Mucosa of descending colon (tissue), 3 donors: ENCODE measurements at places on chromosomes 11 and 22. TPM values are rescaled to one million over a fixed set of nuclear protein-coding genes. Genes with fewer than 3 reads are reported as not detected.

HPX gene
- 2.3 TPM for total RNA-seq

SERGEF gene
- total RNA-seq: 45.0 TPM

ADORA2A gene
- 2.1 TPM for total RNA-seq

GRCh38 chr11:47162426-47162825 is 14.3 kb downstream of the ARFGAP2 start:
- DNase-seq: no peak

GRCh38 chr22:30802202-30803166 is 107.8 kb downstream of the OSBP2 start:
- peak; percentile 87 for DNase-seq

- DNase-seq: no peak
Measured at GRCh38 chr11:80980227-80980626, 1539.4 kb upstream of the TENM4 start.

CCDC116 gene
- total RNA-seq: 0.26 TPM
